ENCODE measurements at places on chromosomes 12 and 14.

DNA sequence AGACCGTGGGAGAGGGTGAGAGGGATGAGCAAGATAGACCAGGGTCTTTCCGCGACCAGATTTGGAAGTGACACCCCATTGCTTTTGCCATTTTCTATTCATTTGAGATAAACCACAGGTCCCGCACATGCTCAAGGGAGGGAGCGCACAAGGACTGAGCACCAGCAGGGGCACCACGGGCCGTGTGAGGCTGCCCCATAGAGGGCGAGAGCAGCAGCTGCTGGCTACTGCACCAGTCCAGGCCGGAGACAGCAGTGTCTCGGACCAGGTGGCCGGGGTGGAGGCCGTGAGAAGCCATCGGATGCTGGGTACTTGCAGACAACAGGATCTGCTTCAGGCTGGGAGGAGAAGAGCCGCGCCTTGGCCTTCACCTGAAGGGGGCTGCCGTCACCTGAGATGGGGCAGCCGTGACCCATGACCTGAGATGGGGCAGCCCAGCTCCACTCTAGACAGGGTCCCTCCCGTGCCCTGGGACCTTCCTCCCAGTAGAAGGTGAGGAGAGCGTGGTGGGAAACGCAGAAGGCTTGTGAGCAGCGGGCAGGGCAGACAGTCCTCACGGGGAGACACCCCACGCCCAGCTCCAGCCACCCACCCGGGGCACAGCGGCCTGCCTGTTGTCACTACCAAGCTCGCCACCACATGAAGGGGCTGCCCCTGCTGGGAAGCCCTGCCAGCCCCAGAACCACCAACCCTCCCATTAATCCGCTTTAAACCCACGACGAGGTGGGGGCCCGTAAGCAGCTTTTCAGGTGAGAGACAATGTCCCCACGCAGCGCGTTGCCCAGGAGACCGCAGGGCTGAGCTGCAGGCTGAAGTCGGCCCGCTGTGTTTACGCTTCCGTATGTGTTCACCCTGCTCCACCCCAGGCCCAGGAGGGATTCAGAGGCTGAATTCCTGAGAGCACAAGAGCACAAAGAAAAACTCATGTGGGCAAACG, 61.7 kb upstream of the FBRSL1 start:
- DNase-seq = peak; percentile 45

DNA sequence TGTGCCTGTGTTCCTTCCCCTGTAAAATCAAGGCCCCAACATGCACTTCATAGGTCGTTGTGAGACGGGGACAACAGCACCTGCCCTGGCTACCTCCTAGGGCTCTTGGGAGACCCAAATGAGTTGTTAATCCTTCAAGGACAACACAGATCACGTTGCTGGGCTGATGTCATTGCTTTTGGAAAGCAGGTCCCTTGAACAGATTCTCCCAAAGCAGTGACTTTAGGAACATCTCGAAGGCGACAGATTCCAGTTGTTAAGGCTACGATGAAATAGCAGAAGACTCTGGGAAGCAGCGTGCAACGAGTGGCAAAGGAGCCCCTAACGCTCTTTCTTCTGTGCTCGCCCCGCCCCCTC, 26.2 kb upstream of the MAP1LC3B2 start:
- DNase-seq = no peak

- DNase-seq = no peak
Observed at GRCh38 chr14:106606936-106607335, 1080.6 kb downstream of the TMEM121 start.

- DNase-seq = no peak
Observed at GRCh38 chr14:34951286-34951685, 31.5 kb upstream of the SRP54 start.

DNA sequence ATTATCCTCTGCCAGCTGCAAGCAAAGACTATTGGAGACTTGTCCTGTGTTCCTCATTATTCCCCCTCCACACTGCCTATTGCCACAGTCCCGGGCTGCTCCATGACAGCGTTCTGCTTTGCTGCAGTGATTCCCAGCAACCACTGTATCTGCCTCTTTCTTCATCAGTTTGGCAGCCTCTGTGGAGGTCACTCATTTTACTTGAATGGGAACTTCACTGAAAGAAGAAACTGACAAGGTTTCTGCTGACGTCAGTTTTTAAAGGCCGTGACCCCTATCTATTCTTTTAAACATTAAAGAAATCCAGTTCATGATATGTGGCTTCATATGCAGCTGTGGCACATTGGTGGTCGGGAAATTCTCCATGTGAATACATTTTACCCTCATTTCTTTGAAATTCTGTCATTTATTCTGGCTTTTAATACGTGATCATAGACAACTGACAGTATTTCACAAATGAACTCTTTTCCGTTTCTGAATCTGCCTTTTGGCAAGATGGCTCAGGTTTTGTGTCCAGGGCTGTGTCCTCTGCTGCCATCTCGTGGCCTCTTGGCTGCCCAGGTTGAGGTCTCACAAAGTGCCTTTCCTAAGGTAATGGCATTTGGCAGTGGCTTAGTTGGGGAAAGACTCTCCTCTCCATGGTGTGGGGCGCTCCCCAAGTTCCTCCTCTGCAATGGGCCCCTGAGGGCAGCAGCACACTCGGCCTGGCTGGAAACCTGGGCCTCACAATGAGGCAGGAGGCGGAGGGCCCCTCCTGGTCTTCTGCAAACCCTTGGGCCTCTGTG, 5.8 kb downstream of the TMEM253 start:
- peak; percentile 89 for DNase-seq

- DNase-seq = no peak
Observed at GRCh38 chr14:29905543-29905942, 22.1 kb downstream of the PRKD1 start.

DNA sequence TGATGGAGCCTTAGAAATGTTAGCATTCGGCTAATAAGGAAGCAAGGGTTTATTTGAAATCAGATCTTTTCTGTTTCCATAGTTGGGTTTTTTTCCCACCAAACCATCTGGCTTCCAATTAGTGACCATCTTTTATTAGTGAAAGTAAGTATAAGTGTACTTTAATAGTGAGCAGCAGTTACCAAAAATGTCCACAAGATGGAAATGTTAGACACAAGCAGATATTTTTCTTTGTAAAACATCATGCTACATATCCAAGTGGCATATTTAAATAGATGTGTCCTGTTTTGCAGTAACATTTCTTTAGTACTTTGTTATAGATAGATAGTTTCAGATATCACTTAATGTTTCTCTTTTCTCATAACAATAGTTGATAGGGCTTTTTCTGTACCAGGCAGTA, 28.8 kb downstream of the YEATS4 start:
- DNase-seq = peak; percentile 38

DNA sequence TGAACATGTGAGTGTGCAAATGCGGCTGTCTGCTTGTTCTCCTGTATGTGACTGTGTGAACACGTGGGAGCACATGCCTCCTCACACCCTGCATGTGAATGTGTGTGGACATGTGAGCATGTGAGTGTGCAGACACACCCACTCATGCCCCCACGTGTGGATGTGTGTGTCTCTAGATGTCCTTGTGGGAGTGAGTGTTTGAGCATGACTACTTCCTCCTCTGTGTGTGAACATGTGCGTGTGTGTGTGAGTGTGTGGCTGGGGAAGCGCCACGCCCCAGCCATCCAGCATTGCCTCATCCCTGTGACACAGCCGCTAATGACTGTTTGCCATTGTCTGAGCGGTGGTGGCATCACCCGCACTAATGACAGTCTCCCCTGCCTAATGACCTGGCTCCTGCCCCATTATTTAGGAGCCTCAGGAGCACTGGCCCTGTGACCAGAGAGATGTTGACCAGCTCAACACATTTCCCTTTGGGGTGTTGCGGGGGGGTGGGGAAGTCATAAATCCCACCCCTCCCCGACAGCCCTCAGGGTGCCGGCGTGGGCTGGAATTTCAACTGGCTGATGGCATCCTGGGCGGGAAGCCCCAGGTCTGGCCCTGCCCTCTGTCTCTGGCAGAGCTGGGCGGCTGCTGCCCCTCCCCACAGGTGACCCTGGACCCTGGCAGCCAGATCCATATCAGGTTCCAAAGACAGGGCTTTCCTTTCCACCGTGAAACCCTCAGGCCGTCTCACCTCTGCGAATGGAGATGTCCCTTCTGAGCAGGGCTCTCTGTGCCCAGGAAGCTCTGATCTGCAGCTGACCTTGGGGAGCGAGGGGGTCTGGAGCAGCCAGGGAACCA, 11.5 kb upstream of the KRT80 start:
- DNase-seq = peak; percentile 97

GRCh38 chr12:48910196-48910595, 15.1 kb downstream of the FKBP11 start:
- no peak for DNase-seq

GRCh38 chr12:39592295-39592694, 27.3 kb downstream of the ABCD2 start:
- DNase-seq = no peak

GRCh38 chr12:56244494-56244893, 13.7 kb downstream of the ANKRD52 start:
- no peak for DNase-seq

- no peak for DNase-seq
Observed at GRCh38 chr14:70842851-70843462, 33.6 kb upstream of the MAP3K9 start.

DNA sequence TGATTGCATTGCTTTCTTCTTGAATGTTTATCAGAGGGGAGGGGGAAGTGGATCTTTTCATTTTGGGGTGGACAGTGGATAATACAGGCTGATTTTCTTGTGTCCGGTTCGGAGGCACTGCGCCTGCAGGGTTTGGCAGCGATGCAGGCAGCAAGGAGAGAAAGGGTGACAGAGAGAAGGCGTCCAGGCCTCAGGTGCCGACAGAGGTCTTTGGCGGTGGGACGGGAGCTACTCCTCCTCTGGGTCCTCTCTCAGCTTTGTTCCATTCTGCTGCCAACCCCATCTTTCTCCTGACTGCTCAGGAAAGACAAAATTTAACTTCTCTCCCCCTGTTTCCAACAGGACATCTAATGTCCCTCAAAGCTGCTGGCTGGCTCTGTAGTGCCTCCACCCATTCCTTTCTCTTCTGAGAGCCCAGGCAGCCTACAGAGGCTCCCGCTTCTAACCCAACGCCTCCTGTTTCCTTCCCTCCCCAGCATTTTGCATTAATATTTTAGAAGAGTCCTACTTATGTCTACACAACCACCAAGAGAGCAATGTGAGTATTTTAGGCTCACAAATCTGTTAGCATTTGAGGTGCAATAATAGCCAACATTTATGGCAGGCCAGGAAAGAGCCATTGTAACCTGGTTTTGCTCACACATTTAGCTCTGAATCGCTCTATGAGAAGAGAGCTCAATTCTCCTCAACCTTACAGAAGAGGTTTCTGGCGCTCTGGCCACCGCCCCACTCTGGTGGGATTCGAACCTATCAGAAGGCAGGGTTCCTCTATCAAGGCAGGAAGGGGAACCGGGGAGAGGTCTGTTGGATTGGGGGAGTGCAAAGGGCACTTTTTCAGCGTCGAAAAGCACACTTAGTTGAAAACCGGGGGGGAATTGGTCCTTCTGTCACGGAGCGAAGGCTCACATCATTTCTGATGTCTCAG, 7.1 kb upstream of the TBX5 start:
- DNase-seq = no peak

GRCh38 chr14:55212634-55213033, 21.2 kb upstream of the DLGAP5 start:
- peak; percentile 77 for DNase-seq

DNA sequence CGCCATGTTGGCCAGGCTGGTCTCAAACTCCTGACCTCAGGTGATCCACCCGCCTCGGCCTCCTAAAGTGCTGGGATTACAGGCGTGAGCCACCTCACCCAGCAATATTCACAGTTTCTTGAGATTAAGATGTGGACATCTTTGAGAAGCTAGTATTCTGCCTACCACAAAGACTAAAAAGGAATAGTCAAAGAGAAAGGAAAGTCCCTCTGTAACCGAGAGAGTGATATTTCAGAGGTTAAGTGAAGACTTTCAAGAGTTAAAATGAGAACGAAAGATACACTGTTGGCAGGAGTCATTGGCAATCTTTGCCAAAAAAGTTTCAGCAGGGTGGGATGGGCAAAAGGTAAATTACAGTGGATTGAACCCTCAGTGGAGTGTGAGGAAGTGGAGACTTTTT, 15.6 kb downstream of the DGKA start:
- no peak for DNase-seq

DNA sequence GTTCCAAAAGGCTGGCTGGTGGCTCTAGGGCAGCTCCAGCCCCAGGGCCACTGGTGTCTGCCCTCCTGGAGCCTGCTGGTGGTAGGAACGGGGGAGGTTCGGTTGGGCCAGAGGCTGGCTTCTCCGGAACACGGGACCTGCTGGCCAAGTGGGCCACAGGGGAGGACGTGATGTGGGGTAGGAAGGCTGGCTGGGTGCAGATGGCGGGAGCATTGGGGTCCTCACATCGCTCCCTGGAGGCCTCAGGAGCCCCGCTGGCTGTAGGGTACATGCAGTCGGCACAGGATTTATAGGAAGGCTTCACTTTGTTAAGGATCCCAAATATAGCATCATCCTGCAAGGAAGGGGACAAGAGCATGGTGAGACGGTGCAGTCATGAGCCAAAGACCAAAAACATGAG, 57.6 kb upstream of the CORO1C start:
- DNase-seq = no peak

DNA sequence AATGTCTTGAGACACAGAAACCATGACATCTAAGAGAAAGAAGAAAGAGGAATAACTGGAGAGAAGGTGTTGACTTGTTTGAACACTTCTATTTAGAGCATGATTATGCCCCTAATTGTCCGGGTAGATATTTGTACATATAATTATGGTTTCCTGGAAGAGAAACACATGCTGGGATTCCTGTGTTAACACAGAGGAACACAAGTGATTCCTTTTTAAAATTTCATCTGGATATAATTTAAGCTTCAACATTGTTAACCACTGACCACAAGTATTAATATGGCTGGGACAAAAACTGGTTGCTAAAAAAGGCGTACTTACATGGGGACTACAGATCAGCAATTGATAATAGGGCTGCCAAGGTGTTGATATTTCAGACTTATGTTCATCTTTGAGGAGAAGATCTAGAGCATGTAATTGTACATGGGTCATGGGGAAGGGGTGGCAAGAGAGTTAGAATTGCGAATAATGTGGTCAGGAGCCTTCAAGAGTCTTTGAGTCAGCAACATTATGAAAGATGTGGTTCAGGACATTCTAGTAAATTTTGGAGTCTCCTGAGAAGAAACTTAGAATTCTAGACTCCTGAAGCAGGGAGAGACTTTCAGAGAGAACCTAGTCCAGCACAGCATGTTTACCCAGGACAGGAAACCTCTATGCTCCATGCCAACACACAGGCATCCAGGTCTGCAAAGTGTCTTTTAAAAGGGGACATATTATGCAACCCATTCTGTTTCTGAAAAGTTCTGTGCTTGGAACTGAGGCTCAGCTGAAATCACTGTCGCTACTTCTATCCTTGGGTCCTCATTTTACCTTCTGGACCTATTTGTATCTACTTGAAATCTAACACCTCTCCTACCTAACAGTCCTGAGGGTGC, 56.5 kb downstream of the SLC38A1 start:
- no peak for DNase-seq
